ENCODE measurements at places on chromosomes 16 and 17.

DNA sequence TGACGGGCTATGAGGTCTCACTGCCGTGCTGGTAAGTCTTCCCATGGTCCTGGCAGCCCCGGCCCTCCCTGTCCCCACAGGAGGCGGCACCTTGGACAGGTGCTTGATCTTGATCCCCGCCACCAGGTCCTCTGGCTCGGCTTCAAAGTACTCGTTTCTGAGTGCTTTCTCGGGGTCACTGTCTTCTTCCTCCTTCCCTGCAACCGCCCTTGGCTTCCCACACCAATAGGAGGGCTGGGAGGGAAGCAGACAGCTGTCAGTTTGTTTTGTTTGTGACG is 31.9 kb upstream of the RNPS1 start:
- DNase-seq, result no peak

DNA sequence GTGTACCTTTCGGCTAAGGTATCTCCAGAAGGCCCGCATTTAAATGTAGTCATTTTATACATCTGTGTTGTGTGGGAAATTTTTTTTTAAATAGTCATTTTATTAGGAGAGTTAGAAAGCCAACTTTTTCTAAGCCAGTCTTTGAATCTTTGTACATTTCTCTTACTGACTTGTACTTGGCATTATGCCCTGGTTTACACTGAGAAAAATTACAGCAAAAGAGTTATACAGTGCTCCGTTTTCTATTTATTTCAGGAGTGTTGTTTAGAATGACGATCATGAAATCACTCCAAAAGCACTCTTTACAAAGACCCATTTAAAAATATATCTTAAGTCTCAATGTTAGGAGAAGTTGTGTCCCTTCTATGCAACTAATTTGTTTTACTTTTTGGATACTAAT is 91.8 kb downstream of the CYB561 start:
- DNase-seq, result no peak

- no peak for DNase-seq
Measured at GRCh38 chr16:47079860-47080259, 63.9 kb downstream of the NETO2 start.

DNA sequence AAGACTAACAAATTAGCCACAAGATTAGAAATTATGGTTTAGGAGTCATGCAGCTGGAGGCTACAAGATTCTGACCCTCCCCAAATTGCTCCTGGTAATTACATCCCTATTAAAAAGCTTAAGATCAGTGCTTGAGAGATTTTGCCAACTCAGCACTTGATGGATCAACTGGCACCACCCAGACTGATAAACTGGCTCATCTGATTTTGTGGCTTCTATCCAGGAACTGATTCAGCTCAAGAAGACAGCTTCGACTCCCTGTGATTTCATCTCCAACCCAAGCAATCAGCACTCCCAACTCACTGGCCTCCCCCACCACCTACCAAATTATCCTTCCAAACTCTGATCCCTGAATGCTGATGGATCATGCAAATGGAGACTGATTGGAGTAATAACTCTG is 94.8 kb downstream of the TNFRSF13B start:
- no peak for DNase-seq

DNA sequence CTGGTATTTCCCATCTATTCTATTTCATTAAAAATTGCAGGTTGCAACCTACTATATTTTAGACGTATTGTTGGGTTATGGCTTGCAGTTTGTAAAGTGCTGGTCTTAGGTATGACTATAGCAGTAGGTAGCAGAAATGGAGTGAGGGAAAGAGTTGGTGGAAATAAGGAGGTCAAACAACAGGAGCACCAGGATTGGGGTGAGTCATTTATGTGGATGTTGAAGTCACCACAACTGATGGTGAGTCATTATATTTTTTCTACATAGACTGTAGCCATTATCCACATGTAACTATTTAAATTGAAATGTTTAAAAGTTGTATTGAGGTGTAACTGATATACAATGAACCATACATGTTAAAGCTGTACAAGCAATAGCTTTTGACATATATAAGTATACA is 25.0 kb upstream of the HS3ST3A1 start:
- no peak for DNase-seq

Measured in stimulated activated CD4-positive, alpha-beta T cell treated with anti-CD3 and anti-CD28 coated beads, Interleukin-15, amount 100 ng/mL, for 24 hours (primary cell).